Cardiac muscle cell (in vitro differentiated cells and primary cell): ENCODE measurements at places on chromosomes 4 and X.

- DNase-seq: no peak
Observed at GRCh38 chr4:110619463-110620247, 3.2 kb downstream of the PITX2 start.

- DNase-seq: no peak
Observed at GRCh38 chrX:1072637-1073377, 139.6 kb downstream of the CRLF2 start.

GRCh38 chrX:30504309-30504708 is 73.3 kb downstream of the TASL start:
- peak; percentile 54 for DNase-seq

- DNase-seq: no peak
Observed at GRCh38 chrX:1074172-1074571, 138.3 kb downstream of the CRLF2 start.

DNA sequence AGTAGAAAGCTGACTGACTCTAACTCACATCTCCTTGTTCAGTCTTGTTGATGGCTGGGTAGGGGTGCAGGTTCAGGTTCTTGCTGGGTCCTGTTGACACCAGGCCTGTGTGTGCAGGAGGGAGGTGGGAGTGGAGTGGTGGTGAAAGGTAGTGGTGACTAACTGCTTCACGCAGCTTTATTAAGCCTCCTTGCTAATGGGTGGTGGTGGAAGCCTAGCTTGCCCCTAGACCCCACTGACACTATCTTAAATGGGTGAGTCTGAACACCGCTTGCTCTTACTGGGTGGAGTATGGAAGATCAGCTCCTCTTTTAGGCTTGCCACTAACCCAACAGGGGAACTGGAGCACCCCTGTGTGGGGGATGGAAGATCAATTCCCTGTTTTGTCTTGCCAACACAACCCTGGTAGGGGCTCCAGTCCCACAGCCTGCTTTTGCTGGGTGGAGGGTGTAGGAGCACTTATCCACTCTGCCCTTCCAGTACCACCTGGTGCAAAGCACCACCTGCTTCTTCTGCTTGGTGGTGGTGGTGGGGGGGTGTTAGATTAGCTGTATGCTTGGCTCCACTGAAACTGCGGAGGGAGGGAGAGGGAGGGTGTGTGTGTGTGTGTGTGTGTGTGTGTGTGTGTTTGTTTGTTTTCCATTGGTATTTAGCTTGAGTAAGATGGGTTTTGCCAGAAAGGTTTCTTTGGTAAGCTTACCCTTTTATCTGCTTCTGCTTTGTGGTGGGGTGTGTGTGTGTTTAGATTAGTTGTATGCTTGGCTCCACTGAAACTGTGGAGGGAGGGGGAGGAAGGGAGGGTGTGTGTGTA is 25.6 kb downstream of the KDM6A start:
- no peak for DNase-seq

DNA sequence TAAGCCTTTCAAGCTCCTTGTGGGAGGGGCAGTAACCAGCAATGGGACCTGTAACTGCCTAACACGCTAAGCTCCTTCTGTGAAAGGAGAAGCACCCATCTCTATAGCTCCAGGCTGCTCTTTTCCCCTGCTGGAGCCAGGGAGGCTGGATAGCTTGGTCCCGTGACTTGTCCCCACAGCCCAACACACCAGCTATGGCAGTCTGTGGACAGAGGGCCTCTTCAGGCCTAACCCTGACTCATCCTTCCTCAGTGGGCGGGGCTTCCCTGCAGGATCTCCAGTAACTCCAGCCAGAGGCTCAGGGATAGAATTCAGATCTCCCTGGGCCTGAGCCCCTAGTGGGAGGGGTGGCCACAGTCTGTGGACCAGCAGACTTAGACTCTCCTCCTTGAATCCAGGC is 1290.1 kb downstream of the PCDH7 start:
- DNase-seq: no peak

- no peak for DNase-seq
Observed at GRCh38 chr4:6917461-6918271, 8.0 kb downstream of the TBC1D14 start.
